ENCODE measurements at places on chromosomes 12 and 14.

DNA sequence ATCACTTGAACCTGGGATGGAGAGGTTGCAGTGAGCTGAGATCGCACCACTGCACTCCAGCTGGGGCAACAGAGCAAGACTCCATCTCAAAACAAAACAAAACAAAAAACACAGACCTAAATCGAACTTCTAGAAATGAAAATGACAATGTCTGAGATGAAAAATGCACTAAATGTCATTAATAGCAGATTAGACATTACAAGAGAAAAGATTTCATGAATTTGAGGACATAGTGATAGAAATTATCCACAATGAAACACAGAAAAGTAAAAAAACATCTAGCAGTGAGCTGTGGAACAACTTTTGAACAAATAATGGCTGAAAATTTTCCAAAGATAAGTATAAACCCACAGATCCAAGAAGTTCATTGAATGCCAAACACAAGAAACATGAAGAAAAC, 35.2 kb downstream of the BICDL1 start:
- DNase-seq: no peak

DNA sequence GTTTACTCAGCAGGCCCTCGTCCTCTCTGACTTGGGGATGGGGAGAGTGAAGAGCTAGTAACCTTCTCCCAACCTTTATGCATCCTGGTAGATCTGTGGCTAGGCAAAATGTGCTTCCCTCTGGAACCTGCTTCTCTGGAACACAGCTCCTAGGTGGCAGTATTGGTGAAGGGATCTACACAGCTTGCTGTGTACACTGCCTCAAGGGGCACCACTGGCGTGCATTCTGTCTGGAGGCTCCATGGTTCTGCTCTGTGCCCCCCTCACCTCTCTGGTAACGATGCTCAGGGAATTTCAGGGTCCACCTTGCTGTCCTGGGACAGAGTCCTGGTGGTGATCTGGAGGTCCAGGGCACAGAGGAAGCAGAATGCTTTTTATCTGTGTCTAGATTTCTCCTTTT, 43.5 kb upstream of the KCNA5 start:
- no peak for DNase-seq

GRCh38 chr12:65263777-65264176, 14.7 kb upstream of the MSRB3 start:
- DNase-seq: no peak

GRCh38 chr12:55932551-55932910, 1.6 kb downstream of the DGKA start:
- no peak for DNase-seq

DNA sequence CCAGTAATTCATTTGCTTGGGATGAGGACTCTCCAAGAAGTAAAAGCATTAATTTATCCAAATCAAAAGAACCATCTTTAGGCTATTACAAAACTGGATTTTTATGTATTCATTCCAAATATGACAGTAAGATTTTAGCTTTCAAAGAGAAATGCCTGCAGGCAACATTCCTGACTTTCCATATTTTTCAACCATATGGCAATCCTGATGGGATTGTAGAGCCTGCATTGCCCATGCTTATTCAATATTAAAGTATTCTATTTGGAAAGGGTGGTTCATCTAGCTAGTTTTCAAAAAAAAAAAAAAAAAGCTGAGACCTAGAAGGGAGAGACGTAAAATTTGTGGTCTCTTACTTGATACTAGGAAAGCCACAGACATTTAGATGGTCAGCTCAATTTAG, 1253.7 kb downstream of the LRFN5 start:
- DNase-seq: no peak

DNA sequence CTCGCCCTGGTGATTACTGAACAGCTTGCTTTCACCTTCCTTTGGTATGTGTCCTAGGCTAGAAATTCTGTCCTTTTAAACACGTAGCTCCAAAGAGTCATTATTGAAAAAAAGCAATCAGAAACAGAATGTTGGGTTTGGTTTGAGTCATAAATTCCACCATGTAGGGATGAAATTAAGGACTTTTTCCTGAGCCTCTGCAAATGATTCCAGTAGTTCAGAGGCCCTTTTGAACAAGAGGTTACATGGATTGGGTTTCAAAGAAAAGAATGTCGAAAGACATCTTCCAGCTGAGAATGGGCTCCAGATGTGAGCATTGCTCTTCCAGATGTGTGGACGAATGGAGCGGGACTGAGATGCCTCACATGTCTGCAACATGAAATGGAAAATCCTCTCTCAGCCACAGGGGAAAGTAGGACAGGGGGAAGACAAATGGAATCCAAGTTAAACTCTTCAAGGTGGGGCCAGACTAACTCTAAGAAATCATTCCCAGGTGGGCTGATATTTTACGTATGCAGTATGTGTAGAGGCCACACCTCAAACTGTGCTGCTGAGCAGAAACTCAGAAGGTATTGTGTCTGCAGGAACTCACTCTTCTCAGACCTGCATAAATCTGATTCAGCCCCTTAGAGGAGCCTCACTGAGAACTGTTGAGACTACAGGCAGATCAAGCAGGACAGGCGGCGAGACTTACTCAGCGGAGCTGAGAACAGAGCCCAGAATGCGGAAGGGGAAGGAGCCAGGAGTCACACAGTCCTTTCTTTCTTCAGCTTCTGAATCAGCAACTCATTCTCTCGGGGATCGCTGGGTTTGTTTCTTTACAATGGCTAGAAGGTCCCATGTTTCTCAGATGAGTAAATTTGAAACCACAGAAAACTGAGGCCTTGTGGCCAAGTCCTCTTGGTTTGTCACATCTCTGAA, 23.3 kb upstream of the EMP1 start:
- DNase-seq: peak; percentile 47

GRCh38 chr14:86464341-86464740, 934.4 kb downstream of the FLRT2 start:
- no peak for DNase-seq

GRCh38 chr12:30019366-30020140, 235.8 kb upstream of the TMTC1 start:
- no peak for DNase-seq

DNA sequence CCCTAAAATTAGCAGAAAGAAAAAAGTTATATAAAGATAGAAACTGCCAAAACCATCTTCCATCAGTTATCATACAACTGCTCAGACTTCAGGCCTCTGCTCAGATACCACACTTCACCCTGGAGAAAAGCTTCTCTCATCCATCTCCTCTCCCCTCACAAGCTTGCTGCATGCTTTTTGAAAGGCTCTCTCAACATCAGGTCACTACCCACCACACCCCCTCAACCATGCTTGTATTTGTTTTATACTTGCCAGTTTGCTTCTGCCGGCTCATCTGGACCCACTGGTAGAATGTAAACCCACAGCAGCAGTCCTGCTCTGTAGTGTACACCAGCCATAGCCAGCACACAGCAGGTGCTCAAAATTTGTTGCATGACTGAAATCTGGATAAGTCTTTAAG, 8.8 kb downstream of the PPP1CC start:
- no peak for DNase-seq

DNA sequence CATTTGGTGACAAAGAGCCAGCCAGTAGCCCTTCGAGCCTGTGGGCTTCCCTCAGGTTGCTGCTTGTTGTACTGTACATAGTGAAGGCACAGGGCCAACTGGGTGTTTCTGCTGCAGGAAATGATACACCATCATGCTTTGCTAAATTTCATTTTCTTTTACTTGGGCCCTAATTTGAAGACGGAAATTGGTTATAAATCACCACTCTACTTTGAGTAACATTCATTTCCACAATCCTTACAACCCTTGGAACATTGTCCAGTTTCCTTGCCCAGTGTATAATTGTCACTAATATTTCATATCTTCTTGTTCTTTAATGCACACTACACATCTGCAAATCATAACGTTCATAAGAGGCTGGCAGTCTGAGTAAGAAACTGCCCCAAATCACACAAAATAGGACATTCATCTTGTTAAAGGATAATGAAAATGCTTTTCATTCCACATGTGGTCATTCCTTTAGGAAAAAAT, 30.2 kb downstream of the MSRB3 start:
- DNase-seq: no peak

DNA sequence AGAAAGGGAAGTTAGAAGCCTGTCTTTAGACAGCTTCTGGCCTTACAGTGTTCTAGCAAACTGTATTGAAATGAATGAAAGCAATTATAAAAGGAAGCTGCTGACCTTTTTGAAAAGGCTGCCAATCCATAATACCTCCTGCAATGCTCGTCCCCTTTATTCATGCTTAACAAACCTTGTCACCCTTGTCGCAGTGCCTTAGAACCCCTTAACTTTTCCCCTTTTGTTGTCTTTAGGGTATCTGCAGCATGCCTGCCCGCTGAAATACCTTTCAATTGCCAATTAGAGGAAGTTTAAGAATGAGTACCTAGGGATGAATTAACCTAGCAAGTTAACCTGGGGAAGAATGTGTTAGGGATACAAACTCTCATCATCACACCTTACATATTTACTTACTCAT, 731.2 kb downstream of the RERGL start:
- no peak for DNase-seq

GRCh38 chr12:130068741-130069140, 93.5 kb upstream of the FZD10 start:
- no peak for DNase-seq

- DNase-seq: no peak
Observed at GRCh38 chr14:102560458-102561261, 31.8 kb upstream of the RCOR1 start.

DNA sequence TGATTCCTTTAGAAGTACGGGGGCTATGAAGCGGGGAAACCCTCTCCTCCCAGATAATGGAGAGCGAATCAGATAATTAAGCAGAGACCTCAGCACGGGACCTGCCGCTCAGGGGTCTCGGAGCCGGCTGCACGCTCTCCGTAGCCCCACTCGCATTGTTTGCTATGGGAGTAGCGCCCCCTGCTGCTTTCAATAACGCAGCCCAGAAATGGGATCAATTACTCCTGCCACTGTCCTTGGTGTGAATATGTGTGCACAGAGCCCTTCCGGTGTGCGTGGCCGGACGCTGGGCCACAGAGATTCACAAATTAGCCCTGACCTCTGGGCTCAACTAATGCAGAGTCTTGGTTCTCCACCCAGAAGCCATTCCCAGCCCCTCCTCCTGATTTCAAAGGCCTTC, 76.4 kb upstream of the TMEM132C start:
- no peak for DNase-seq

- no peak for DNase-seq
Observed at GRCh38 chr12:108126990-108127501, 2.0 kb upstream of the WSCD2 start.

GRCh38 chr12:62468397-62468796, 1.8 kb downstream of the MON2 start:
- no peak for DNase-seq

GRCh38 chr14:52663850-52664249, 31.5 kb downstream of the ERO1A start:
- no peak for DNase-seq

GRCh38 chr14:91374879-91375702, 42.5 kb downstream of the CCDC88C start:
- DNase-seq: no peak

- no peak for DNase-seq
Observed at GRCh38 chr12:94602024-94602423, 48.3 kb downstream of the TMCC3 start.

DNA sequence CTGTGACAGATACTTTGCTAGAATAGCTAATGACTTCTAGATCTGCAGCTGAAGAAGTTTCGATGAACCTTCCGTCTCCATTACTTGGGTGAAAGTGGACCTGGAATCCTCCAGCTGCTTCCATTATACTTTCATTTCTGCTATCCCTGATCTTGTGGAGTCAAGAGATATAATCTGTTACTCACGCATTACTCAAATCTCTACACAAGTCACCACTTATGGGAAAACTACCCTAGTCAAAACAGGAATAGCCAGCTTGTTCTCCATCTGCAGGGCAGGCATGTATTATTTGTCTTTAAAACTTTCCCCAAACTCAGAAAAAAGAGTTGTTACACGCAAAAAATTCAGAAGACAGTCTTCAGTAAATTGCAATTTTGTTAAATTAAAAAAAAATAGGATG, 2.8 kb upstream of the KTN1 start:
- no peak for DNase-seq

DNA sequence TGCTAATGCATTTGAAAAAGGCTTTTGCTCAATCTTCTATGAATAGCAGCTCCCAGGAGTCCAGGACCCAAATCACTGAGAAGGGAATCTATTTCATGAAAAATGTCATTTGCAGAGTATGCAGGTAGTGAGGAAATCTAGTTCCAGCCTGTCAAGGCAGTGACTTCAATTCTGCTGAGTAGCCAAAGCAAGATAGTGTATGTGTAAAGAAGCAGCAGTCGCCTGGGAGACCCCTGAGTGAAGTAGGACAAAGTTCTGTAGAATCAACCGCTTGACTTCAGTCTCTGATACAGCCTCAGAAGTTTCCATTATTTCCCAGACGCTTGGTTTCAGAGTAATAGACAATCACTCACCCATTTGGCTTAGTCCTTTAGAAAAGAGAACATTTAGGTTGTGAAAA, 435.6 kb upstream of the LRFN5 start:
- DNase-seq: no peak

DNA sequence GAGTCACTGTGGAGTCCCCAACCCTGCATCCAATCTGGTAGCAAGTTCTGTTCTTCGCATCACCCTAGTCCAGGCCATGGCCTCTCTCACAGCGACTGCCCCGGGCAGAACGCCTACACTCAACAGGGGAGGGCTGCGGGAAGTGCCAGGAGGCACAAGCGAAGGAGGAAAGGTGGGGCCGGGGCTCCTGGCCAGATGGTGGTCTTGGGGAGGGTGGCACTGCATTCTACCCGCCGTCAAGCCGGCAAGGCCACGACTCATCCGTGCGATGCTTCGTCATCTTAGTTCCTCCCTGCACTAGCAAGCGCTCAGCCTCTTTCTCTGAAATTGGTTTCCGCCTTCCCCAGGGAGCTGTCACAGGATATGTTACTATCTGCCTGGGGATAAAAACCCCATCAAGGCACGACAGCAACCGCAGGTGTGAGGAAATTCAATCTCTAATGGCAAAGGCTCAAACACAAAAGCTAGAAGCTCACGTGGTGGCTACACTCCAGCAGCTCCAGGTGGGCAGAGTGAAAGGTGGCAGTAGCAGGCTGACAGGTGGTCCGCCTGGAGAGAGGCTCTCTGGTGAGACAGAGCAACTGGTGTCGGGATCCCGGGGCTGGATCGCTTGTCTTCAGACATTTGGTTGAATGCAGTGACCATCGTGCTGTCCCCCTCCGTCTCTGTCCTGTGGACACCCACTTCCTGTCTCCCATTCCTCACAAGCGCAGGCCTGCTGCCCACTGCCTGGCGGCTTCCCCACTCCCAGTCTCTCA, 34.1 kb downstream of the ACADS start:
- DNase-seq: no peak

GRCh38 chr12:105522166-105522825, 191.8 kb downstream of the C12orf75 start:
- DNase-seq: no peak

- DNase-seq: no peak
Observed at GRCh38 chr12:8483079-8483478, 27.3 kb downstream of the CLEC6A start.
